ENCODE measurements at places on chromosomes 7 and 10. TPM values are rescaled to one million over a fixed set of nuclear protein-coding genes. Genes with fewer than 3 reads are reported as not detected.

The ASZ1 gene
- not detected for total RNA-seq

- no peak for DNase-seq
Measured at GRCh38 chr10:80415734-80416478, 7.6 kb downstream of the PRXL2A start.

The DNAJC30 gene
- total RNA-seq = 13.5 TPM

GRCh38 chr7:27723085-27723484 is 16.9 kb upstream of the TAX1BP1 start:
- DNase-seq = no peak

Measured in CD8-positive, alpha-beta T cell (primary cell).